ENCODE measurements at places on chromosomes 13 and 19.

GRCh38 chr13:106491928-106492587 lies 43.4 kb downstream of the EFNB2 start:
- DNase-seq = no peak

DNA sequence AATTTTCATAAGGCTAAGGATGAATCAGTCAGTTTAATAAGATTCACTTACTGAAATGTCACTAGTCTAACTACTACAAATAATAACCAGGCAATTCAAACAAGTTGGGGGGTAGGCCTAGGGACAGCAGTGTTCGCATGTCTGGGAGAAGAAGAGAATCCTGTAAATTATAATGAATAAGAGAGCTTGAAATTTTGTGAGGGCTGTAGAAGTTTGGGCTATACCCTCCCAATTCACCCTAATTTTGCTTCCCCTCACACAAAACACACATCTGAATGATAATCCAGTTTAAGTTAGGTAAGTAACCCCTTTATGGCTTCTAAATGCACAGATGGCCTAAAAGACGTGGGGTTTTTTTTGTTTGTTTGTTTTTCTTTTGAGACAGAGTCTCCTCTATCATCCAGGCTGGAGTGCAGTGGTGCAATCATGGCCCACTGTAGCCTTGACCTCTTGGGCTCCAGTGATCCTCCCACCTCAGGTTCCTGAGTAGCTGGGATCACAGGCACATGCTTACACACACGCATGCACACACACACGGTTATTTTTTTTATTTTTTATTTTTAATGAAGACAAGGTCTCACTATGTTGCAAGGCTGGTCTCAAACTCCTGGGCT lies 69.9 kb downstream of the TBC1D4 start:
- no peak for DNase-seq

DNA sequence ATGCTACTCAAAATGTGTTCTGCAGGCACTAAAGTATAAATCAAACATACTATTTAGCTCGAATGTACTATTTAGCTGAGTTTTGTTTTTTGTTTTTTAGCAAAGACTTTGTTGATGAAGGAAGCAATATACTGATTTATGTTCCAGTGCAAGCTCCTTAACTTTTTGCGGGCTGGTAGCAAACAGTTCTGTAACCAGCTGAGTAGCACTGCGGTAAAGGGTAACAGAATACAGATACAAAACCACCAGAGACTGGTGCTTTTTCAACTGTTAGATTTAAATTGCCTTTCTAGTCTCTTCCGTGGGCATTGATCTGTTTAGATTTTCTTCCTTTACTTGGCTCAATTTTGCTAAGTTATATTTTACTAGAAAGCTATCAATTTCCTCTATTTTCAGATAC lies 39.0 kb upstream of the KPNA3 start:
- DNase-seq = no peak

GRCh38 chr19:19546751-19547162 lies 8.7 kb downstream of the CILP2 start:
- DNase-seq = no peak

DNA sequence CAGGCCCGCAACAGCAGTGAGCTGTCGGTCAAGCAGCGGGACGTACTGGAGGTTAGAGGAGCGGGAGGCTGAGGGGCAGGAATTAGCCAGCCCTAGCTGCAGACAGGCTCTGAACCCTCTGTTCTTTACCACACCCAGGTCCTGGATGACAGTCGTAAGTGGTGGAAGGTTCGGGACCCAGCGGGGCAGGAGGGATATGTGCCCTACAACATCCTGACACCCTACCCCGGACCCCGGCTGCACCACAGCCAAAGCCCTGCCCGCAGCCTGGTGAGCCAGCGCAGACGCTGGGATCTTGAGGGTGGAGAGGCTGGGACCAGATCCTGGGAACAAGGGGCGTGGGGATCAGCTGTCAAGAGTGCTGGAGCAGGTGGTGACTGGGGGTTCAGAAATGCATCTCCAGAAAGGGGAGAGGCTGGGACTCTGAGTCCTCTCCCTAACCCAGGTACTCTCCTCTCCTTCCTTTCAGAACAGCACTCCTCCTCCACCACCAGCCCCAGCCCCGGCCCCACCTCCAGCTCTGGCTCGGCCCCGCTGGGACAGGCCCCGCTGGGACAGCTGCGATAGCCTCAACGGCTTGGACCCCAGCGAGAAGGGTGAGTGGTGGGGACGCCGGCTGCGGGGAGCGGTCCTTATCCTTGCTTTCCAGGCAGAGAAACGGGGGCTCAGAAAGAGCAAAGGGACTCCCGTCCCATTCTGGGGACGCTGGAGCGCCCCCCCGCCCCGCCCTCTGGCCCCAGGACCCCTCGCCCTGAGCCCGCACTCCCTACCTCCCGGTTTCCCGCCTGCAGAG lies 10.4 kb downstream of the EPS8L1 start:
- no peak for DNase-seq

- no peak for DNase-seq
These were observed 7.3 kb upstream of the MAB21L1 start for GRCh38 chr13:35483761-35484160.

DNA sequence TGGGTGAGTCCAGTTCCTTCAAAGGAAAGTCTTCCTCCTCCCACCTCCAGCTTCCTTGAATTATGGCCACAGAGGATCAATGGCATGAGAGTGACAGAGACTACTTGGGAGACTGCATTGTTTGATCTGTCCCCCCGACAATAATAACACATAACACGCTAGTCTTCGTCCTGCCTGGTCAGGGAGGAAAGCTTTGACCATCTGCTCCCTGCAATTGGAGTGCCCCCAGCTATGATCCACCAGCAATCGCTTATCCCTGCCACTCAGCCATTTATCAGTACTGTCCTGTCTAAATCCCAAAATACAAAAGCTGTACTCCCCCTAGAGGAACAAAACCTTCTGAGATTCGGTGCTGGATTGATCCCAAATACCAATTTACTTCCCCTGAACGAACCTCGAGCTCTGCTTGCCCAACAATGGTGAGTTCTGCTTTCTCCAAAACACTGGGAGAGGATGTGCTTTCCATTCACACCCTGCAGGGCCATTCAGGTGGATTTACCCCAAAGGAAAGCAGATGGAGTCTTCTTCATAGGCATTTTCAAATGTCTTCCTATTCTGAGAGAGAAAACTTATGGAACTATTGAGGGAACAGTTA lies 466.7 kb downstream of the TSHZ3 start:
- DNase-seq = no peak

DNA sequence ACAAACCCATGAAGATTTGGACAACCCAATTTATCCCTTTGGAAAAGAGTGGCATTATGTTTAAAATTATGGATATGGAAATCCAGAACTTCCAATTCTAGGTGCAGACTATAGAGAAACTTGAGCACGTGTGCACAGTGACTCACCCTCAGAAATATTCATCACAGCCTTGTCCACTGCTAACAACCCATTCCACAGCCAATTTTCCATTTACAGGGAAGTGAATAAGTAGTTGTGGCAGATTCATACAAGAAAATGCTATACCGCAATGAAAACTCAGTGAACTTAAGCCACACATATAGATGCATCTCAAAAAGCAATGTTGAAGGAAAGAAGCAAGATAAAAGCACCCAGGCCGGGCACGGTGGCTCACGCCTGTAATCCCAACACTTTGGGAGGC lies 133.3 kb downstream of the USP12 start:
- no peak for DNase-seq
